GDM1 (cell line): ENCODE measurements at places on chromosomes 16 and 17.

GRCh38 chr16:6969594-6969993 lies 363.1 kb upstream of the RBFOX1 start:
- DNase-seq, result no peak

- DNase-seq, result no peak
These were observed 49.5 kb downstream of the BMERB1 start for GRCh38 chr16:15483857-15484256.

- no peak for DNase-seq
These were observed 6.5 kb downstream of the CD79B start for GRCh38 chr17:63925615-63926014.

DNA sequence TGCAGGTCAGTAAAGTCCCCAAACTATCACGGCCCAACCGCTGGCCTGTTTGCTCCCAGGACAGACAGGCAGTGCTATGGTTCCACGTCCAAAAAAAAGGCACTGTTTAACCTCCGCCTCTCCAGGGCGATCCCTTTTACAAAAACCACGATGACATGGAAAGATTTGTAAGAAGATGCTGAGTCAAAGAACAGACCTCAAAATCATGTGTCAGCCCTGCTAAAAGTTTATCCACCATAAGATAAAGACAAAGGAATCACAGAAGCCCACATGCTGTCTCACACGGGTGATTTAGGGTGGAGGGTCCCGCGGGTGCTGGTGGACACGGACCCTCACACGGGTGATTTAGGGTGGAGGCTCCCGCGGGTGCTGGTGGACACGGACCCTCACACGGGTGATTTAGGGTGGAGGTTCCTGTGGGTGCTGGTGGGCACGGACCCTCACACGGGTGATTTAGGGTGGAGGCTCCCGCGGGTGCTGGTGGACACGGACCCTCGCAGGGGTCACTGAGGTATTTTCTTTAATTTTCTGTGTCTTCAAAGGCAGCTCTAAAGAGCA lies 117.2 kb upstream of the METRNL start:
- DNase-seq, result no peak

- no peak for DNase-seq
These were observed 323.3 kb upstream of the TNRC6C start for GRCh38 chr17:77635176-77635575.

DNA sequence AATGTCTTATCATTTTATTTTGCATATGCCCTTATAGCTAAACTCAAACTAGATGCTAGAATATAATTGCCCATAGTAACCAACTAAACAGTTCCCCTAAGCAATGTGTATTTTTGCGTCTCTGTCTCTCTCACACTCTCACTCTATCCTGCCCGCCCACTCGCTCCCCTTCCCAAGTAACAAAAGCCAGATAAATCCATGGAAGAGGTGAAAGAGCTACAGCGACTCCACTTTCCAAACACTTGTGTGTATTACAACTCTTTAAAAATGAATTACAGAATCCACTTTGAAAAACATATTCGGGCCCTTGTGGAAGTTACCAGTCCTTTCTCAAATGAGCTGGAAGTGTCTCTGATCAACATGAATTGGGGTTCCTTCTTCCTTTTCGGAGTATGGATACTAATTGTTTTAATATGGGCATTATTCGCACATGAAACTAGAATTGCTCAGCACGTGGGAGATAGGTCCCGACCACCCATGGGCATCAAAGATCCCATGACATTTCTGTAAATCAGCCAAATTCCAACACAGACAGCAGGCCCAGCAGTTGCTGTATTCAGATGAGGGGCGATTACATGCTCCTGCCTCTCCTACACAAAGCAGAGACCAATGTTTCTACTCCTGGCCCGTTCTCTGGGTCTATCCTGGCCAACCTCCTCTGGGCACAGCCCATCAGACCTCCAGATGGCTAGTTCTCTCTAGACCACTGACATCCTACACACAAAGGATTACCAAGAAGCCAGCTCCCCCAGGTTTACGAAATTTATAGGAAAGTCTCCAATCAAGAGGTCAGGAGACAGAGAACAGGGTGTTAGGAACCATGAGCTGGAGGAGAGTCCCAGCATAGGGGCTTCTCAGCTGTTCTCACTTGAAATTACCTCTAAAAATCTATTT lies 121.5 kb downstream of the ZFHX3 start:
- no peak for DNase-seq

GRCh38 chr16:85639529-85640253 lies 26.6 kb downstream of the GSE1 start:
- no peak for DNase-seq

DNA sequence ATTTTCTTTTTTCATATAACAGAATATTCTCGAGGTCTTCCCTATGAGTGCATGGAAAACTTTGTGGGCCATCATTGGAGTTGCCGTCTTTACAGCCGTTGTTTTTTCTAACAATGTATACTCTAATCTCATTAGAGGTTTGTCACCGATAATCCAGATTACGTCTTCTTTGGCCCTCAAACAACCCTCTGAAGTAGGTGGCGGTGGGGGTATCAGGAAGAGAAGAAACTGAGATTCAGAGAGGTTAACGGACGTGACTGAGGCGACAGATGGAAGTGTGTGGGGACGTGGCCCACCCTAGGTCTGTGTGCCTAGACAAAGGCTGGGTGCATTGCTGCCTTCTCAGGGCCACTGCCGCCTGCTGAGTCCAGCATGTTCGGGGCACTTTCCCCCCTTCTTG lies 63.7 kb downstream of the RPTOR start:
- no peak for DNase-seq

- DNase-seq, result no peak
These were observed 37.0 kb downstream of the STXBP4 start for GRCh38 chr17:55005520-55005919.

DNA sequence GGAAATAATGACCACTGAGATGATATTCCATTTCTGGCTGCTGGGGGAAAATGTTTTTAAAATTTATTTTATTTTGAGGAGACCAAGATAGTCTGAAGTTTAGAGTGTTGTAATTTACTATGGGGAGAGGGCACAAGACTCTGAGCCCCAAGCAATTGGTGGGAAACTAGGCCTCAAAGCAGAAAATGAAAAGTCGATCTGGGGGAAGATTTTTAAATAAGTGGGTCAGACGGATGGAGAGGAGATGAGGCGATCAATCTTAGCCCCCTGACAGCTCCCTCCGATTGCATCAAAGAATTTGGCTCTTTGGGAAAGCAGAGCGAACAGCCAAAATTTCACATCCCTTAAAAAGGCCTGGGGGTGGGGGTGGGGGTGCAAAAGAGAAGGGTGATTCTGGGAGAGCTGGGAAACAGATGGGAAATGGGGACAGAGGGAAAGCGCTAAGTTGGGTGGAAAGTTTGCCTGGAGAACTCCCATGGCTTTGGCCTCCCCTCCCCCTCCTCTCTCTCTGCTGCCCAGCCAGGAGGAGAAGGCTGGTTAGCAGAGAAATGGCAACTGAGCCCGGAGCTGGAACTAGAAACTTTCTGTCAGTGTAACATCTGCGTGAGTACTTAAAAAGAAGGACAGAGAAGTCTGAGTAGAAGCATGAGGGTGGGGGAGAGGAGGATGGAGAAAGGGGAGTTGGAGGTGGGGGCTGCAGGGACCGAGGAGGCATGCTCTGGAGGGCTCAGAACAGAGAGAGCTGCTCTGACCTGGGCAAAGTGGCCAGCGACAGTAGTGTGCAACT lies 1.4 kb upstream of the HOXB2 start:
- DNase-seq, result no peak

DNA sequence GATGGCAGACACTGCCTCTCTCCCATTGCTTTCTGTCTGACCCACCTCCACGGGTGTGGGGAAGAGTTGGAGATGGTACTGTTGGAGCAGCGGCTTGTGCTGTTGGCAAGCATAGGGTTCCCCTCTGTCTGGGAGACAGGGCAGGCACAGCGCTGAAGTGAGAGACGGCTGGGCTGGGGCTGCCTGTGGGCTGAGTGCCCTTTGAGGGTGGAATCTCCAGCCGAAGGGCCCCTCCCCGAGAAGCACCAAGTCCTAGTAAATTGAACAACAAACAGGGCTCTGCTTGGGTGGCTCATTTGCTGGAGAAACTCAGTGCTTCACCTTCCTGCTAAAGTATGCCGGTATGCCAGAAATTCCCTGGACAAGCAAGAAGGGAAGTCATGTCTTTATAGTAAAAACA lies 79.7 kb downstream of the KSR1 start:
- no peak for DNase-seq

- peak; percentile 47 for DNase-seq
These were observed 7.4 kb downstream of the CDK5RAP3 start for GRCh38 chr17:47978324-47978723.

DNA sequence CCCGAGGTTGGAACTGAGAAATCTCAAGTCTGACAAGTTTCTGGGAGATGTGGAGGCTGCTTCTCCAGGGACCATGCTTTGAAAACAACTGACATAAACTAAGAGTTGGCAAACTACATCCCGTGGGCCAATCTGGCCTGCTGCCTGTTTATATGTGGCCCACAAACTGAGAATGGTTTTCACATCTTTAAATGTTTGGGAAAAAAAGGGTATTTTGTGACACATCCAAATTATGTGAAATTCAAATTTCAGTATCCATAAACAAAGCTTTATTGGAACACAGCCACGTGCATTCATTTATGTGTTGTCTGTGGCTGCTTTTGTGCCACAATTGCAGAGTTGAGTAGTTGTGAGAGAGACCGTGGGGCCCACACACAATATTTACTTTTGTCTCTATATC lies 163.8 kb upstream of the PIRT start:
- DNase-seq, result no peak

DNA sequence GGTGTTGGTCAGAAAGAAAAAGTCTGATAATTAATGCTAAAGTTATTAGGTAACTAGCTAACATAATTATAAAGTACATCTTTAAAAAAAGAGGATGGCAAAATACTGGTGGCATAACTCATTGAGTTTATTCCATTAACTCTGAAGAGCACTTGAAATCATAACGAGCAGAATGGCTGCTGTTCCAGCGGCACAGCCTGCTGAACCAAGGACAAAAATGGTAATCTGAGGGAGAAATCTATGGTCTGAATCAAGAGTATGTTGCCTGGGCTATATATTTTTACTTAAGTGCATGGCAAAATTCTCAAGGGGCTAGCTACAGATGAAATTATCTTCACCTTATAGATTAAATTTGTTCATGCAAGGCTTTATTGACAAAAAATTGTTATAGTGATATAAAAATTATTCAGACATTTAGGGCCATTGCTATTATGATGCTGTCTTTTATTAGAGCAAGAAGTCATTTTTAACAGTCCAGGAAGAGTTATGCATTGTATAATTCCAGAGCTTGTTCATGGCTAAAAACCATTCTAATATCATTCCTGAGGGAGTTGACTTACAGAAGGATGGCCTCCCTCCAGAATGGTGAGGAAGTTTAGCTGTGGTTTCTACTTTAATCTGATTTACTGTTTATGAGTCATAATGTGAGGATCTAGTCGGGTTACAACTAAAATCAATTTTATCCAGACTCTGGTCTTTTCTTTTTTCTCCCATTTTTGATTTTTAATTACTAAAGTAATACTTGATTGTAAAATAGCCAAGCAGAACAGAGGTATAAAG lies 41.4 kb upstream of the ANKFN1 start:
- DNase-seq, result no peak

GRCh38 chr16:84262031-84262430 lies 22.2 kb upstream of the KCNG4 start:
- no peak for DNase-seq

- no peak for DNase-seq
These were observed 28.0 kb downstream of the IL21R start for GRCh38 chr16:27429981-27430441.

- DNase-seq, result no peak
These were observed 429.0 kb downstream of the HS3ST4 start for GRCh38 chr16:26120729-26121128.

DNA sequence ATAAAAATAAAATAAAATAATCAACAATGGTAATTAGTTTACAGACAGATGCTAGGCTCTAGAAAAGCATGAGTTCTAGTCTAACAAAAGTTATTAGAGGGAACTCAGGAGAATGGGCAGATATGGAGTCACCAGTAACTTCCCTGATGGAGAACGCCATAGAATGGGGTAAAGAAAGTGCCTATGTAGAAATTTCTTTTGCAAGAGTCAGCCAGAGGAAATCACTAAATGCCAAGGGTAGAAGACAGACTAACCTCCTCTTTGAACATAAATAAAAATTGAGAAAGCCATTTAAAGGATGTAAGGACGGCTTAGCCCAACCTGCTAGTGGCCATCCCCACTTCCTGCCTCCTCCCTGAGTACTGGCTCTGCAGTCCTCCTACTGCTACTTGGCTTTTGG lies 141.6 kb downstream of the VPS53 start:
- DNase-seq, result no peak

GRCh38 chr17:21194703-21195102 lies 19.3 kb downstream of the TMEM11 start:
- DNase-seq, result no peak

- no peak for DNase-seq
These were observed 9.0 kb downstream of the TAT start for GRCh38 chr16:71567931-71568330.

DNA sequence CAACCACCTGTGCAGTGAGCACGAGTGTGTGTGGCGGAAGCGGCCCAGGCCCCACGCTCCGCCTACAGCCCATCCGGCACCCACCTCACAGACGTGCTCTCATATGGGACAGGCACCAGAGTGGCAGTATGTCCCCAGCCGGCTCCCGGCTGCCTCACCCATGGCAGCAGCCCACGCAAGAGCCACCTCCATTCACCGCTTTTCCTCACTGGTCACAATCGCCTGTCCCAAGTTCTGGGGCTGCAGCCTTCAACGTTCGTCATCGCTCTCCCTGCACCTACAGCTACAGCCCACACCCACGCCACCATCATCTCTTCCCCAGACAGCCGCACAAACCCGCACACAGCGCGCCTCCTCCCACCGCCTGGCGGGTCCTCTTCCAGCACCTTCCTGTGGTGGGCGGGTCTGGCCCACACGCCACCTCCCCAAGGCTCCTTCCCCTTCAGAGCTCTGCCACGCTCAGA lies 17.5 kb upstream of the TRAP1 start:
- no peak for DNase-seq

- DNase-seq, result no peak
These were observed 6.9 kb downstream of the IFT20 start for GRCh38 chr17:28328325-28328724.

- DNase-seq, result peak; percentile 2
These were observed 10.4 kb downstream of the PRR11 start for GRCh38 chr17:59165933-59166342.

DNA sequence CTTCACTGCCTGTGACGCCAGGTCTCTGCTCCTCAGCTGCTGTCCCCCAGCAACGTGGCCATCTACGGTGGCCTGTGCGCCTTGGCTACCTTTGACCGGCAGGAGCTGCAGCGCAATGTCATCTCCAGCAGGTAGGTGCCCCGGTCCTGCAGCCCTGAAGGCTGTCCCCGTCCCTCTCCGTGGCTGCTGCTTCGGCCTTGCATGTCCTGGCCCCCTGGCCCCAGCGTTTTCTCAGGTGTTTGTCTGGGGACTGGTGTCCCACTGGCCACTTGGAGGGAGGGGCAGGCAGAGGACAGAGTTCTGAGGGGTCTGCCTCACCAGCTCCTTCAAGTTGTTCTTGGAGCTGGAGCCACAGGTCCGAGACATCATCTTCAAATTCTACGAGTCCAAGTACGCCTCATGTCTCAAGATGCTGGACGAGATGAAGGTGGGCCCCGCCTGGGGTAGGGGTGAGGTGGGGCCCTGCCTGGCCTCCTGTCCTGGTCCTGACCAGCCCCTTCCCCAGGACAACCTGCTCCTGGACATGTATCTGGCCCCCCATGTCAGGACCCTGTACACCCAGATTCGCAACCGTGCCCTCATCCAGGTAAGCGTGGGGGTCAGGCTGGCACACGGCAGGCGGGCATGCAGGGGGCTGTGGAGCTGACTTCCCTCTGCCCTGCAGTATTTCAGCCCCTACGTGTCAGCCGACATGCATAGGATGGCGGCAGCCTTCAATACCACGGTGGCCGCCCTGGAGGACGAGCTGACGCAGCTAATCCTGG lies 4.4 kb downstream of the GPS1 start:
- no peak for DNase-seq
